ENCODE measurements at places on chromosomes 11 and 22.

- DNase-seq: no peak
Observed at GRCh38 chr11:5291207-5291838, 10.4 kb downstream of the OR51B4 start.

- DNase-seq: no peak
Observed at GRCh38 chr11:102930451-102930850, 25.1 kb downstream of the MMP13 start.

DNA sequence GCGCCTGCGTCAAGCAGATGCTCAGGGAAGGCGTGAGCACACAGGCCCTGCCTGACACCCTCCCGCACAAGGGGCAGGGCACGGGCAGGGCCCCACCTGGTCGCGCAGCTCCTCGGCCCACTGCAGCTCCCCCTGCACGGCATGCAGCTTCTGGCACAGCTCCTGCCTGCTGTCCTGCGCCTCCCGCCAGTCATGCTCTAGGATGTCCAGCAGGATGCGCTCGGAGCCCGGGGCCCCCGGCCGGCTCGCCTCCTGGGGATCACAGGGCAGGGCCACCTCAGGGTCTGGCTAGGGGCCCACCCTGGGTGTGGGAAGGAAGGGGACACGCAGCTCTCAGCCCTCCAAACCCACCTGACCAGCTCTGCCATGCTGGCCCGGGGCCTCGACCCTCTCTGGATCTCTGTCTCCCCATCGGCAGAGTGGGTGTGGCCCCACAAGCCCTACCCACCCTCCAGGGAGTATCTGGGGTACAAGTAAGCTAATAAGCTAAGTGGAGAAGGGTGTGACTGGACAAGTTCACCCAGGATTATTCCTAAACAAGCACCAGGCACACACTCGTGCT is 10.7 kb downstream of the CARD10 start:
- no peak for DNase-seq

DNA sequence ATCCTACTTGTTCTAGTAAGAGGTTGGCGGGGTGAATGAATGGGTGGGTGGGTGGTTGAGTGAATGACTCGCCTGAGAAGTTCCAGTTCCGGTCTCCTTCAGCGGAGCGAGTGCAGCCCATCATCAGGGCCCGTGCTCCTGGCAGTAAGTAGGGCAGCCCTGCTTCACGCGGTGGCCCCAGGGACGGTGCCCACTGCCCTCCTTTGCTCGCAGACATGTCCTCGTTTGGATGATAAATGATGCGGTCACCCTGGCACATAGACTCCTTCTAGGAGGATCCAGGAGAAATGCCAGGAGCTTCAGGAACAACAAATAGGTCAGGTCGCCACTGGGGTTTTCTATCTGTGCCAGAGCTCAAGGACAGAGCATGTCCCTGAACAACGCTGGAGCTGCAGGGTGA is 370.8 kb downstream of the CTTN start:
- DNase-seq: no peak

DNA sequence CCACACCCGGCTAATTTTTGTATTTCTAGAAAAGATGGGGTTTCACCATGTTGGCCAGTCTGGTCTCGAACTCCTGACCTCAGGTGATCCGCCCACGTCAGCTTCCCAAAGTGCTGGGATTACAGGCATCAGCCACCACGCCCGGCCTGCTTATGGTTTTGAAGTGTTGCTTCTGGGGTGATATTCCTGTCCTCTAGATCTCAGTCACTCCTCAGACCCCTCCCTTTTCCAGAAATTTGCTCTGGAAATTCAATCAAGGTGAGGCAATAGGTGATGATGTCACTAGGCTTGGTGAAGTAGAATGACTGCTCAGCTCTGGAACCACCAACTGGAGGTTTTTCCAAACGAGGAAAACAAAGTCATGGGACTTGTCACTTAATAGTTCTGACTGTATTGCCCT is 36.6 kb upstream of the CREB3L1 start:
- DNase-seq: no peak

GRCh38 chr11:38648604-38649003 is 2050.6 kb upstream of the RAG2 start:
- DNase-seq: no peak

DNA sequence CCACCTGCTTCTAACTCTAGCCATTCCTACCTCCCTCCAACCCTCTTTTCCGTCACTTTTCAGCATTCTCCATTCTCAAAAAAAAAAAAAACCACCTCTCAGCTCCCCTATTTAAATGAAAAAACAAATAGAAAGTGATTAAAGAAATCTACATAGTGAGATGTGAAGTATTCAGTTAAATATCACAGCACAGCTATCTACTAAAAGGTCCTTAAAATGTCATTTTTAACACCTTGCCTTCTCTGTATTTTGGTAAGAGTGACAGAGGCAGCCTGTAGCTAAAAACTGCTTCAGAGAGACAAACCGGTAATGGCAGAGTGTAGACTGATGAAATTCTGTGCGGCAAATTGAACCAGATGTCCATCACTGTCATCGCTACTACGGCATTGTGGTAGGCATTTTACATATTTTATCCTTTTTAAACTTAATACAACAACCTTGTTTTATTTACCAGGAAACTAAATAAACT is 346 bp upstream of the ALG9 start:
- DNase-seq: no peak

- no peak for DNase-seq
Observed at GRCh38 chr11:6258571-6259081, 1.0 kb upstream of the CCKBR start.

DNA sequence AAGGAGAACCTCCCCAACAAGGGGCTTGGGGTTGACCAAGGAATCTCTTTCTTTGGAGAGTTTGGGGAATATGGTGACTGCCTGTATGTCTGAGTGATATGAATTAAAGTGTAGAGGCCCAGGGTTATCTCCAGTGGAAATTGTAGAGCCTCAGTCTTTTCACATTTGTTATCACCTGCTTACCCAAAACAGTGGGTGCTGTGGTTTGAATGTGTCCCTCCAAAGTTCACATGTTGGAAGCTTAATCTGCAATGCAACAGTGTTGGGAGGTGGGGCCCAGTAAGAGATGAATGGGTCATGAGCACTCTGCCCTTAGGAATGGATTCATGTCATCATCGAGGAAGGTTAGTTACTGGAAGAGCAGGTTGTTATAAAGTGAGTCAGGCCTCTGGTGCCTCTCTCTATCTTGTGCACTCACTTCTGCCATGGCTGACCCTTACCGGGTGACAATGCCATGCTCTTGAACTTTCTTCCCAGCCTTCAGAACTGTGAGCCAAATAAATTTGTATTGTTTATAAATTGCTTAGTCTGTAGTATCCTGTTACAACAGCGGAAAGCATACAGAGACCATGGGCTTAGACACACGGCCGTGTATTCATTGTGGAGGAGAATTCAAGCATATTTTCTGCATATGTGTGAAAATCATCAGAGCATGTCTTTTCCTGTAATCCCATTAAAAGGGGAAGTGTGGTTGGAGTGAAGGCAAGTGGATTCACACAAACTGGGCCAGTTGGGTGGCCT is 114.1 kb upstream of the TBCEL start:
- DNase-seq: no peak

DNA sequence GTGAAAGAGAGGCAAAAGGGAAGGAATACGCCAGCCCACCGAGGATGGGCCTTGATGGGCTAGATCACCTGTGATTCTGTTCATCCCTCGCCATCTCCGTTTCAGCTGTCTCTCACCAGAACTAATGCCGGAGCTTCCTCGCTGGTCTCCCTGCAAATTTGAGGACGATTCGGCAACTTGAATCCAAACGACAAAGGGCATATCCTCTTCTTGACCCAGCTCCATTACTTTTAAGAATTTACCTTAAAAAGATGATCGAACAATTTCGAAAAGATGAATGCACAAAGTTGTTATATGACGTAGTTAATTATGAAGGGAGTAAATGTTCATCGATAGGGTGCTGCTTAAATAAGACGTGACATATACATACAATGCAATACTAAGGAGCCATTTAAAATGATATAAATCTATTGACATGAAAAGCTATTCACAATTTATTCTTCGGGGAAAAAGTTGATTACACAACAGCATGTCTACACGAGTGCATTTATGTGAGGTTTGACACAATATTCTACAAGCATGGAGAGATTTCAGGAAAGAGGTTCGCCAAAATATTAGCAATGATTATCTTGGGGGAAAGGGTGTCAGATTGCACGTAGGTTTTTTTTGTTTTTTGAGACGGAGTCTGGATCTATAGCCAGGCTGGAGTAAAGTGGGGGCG is 937 bp upstream of the FAM168A start:
- no peak for DNase-seq

DNA sequence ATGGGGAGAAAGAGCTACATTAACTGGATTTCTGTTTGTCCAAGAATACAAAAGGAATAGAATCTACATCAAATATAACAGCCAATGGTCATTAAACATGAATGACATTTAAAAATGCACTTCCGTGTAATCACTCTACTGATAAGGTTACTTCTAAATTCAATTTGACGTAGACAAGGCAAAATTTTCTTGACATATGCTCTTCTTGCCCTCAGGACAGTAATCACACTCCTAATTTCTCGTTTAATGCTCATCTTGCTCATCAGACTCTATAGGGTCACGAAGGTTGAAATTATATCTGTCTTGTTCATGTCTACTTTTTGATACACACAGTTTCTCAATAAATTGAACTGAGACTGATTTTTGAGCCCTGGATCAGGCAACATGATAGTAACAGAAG is 58.4 kb downstream of the NARS2 start:
- DNase-seq: no peak

- DNase-seq: no peak
Observed at GRCh38 chr22:32996702-32997101, 61.5 kb downstream of the SYN3 start.

DNA sequence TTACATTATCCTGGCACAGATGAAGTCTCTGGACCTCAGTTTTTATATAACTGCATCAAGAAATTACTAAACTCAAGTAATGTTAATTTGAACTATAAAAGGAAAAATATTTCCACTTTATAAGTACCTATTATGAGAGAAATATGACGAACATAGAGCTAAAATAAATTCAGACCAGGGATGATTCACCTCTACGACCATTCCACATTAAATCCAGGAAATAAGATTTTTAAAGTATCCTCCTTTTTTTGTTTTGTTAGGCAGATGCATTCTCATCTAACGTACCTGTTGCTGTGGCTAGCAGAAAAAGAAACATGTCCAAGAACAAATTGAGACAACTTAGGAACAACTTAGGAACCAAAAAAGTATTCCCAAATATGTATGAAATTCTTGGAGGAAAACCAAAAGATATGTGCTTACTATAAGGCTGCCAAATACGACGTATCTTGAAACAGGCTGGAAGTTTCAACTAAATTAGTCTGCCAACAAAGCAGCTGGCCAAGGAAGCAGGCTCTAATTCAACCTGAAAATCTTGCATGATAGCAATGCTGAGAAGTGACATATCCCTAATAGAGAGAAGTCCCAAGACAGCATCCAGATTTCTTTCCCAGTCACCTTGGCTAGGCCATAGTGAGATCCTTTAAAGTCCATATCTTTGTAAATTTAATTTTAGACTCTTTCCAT is 15.7 kb downstream of the SPTY2D1 start:
- DNase-seq: no peak

Measured in cortex of kidney (tissue), 1 donor.